T-cell (primary cell): ENCODE measurements at places on chromosomes 16 and 17.

DNA sequence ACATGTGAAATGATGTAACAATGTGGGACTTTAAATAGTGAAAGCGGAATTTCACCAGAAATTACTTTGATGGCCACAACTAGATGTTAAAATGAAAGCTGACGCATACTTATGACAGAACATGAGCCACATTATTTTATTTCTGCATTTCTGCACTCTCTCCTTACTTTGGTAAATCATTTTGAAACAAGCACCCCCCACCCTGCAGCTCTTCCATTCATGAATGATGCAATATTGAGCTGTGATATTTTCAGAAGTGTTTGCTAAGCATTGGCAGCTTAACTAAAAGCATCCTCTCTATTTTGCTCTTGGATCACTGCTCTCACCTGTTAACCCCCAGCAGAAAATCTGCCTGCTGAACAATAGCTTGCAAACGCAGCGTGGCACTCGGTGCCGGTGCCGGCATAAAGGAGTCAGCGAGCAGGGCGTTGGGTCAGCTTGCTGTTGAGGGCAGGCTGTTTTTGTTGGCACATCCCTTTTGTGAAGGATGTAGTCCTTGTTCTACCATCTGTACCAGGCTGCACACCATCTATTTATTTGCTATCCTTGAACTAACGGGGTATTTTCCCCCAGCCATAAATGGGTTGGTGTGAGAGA is 30.8 kb upstream of the CBLN1 start:
- H3K4me3 ChIP-seq, result no peak overlapping the region
- no peaks in the 10 kb centered on the region for H3K4me1 ChIP-seq
- no peaks in the 10 kb centered on the region for H3K27me3 ChIP-seq
- DNase-seq, result no peak

DNA sequence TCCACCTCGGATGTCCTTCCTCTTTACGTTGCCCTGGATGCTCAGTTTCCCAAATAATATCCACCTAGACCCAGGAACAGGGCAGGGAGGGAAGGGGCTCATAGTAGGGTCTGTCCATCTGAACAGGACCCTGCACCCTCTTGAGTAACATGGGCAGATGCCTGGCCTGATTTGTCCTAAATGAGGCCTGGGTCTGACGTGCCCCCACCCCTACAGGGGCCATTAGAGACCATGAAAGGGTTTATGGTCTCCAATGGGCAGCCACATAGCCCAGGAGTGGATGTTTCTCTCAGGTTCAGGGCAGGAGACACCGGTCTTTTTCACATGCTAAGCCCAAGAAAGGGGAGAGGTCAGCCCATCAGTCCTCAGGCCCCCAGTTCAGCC is 6.8 kb downstream of the CACNG1 start:
- H3K4me1 ChIP-seq, result no peaks in the 10 kb centered on the region
- no peak overlapping the region for H3K4me3 ChIP-seq
- no peak for DNase-seq
- no peaks in the 10 kb centered on the region for H3K27me3 ChIP-seq
- no peaks in the 10 kb centered on the region for H3K36me3 ChIP-seq

GRCh38 chr17:74604761-74605160 is 12.7 kb upstream of the CD300LD start:
- no peak overlapping the region for H3K4me3 ChIP-seq
- DNase-seq, result no peak
- no peak overlapping the region for H3K27ac ChIP-seq

- no peak overlapping the region for H3K27ac ChIP-seq
- no peak for DNase-seq
- H3K4me1 ChIP-seq, result peaks cover 4% of the 10 kb centered on the region
- no peaks in the 10 kb centered on the region for H3K27me3 ChIP-seq
- H3K4me3 ChIP-seq, result no peak overlapping the region
These were observed 441.9 kb downstream of the SOX9 start for GRCh38 chr17:72562615-72563188.

- H3K4me1 ChIP-seq, result no peaks in the 10 kb centered on the region
- peaks cover 39% of the 10 kb centered on the region for H3K27me3 ChIP-seq
- no peak overlapping the region for H3K27ac ChIP-seq
- H3K36me3 ChIP-seq, result peaks cover 2% of the 10 kb centered on the region
These were observed 45.0 kb downstream of the B9D1 start for GRCh38 chr17:19317359-19318095.

DNA sequence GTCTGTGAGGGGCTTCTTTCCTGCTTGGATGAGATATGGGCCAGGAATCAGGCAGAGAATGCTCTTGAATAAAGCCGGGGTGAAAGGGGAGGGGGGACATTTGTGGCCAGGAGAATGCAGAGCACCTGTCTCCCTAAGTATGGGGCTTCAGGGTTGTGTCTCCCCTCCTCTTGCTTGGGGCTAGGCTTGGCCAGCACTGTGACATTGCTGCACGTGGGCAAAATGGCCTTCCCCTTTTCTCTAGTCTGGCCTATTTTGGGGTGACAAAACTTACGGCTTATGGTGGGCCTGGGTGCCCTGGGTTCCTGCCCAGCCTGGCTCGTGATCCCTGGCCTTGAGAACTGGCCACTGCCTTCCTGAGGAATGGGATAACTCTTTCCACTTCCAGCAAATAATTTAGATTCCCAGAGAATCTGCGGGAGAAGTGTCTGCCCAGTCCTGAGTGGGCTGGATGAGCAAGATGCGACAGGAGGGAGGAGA is 5.6 kb downstream of the NFE2L1 start:
- H3K36me3 ChIP-seq, result peaks cover 10% of the 10 kb centered on the region
- H3K27ac ChIP-seq, result no peak overlapping the region
- H3K4me1 ChIP-seq, result peaks cover 61% of the 10 kb centered on the region
- no peak for DNase-seq
- no peaks in the 10 kb centered on the region for H3K27me3 ChIP-seq

DNA sequence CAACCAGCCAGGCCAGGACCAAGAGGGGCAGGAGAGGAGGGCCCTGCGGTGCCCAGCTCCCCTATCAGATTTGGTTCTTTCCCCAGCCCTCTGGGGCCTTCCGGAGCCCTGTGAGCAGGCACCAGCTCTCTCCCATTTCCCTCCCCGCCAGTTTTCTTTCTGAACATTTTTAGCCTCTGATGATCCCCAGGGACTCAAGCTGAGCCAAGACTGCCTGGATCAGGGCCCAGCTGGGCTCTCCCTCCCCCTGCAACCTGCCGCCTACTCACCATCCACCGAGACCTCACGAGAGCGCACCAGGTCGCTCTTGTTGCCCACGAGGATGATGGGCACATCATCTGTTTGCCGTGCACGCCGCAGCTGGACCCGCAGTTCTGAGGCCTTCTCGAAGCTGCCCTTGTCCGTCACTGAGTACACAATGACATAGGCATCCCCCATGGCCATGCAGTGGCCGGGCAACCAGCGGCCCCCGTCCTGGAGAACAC is 2.0 kb downstream of the RRAD start:
- no peak overlapping the region for H3K27ac ChIP-seq
- no peak for DNase-seq
- H3K27me3 ChIP-seq, result peaks cover 3% of the 10 kb centered on the region
- H3K4me1 ChIP-seq, result peaks cover 12% of the 10 kb centered on the region

- H3K27ac ChIP-seq, result no peak overlapping the region
- H3K27me3 ChIP-seq, result no peaks in the 10 kb centered on the region
- H3K4me1 ChIP-seq, result peaks cover 9% of the 10 kb centered on the region
These were observed 30.8 kb downstream of the AXIN2 start for GRCh38 chr17:65530523-65531255.

DNA sequence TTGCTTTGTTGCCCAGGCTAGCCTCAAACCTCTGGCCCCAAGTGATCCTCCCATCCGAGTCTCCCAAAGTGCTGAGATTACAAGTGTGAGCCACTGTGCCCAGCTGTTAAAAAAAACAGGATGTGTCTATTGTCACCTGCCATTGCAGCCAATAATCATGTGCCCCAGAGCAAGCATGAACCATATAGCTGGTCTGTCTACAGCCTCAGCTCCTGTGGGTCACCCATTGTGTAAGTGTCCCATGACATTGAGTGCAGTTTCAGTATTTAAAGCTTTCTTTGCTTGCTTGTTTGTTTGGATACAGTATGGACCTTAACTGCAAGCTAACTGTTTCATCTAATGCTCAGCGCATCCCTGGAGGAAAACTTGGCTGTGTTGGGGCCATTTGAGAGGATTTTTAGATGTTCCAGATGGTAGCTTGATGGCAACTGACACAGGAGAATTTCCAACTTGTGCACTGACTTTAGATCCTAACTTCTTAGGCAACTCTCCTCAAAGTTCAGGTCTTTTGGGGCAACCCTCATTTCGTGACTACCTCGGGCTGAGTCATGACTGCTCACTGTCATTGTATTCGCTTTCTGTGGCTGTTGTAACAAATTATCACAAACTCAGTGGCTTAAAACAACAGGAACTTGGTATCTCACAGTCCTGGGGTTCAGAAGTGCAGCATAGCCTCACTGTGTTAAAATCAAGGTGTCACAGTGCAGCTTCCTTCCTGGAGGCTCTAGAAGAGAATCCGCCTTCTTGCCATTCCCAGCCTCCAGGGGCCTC is 30.3 kb upstream of the ADORA2B start:
- no peaks in the 10 kb centered on the region for H3K4me1 ChIP-seq
- H3K36me3 ChIP-seq, result no peaks in the 10 kb centered on the region
- peaks cover 30% of the 10 kb centered on the region for H3K27me3 ChIP-seq
